ENCODE measurements at places on chromosomes 5 and 9. TPM values are rescaled to one million over a fixed set of nuclear protein-coding genes. Genes with fewer than 3 reads are reported as not detected.

ADAMTS12 gene
- 10.8 TPM for total RNA-seq

- H3K4me1 ChIP-seq = no peaks in the 10 kb centered on the region
- H3K27ac ChIP-seq = no peak overlapping the region
- peaks cover 14% of the 10 kb centered on the region for H3K27me3 ChIP-seq
- no peaks in the 10 kb centered on the region for H3K36me3 ChIP-seq
Measured at GRCh38 chr5:73158313-73158712, 14.7 kb upstream of the TMEM174 start.

DNA sequence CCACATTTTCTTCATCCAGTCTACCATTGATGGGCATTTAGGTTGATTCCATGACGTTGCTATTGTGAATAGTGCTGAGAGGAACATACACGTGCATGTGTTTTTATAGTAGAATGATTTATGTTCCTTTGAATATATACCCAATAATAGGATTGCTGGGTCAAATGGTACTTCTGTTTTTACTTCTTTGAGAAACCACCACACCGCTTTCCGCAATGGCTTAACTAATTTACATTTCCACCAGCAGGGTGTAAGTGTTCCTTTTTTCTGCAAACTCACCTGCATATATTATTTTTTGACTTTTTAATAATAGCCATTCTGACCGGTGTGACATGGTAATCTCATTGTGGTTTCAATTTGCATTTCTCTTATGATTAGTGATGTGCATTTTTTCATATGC, 82.2 kb upstream of the RFX3 start:
- H3K4me1 ChIP-seq = no peaks in the 10 kb centered on the region
- H3K4me3 ChIP-seq = no peak overlapping the region
- no peak overlapping the region for H3K27ac ChIP-seq
- DNase-seq = no peak
- H3K36me3 ChIP-seq = peaks cover 9% of the 10 kb centered on the region

NIPAL4 gene
- not detected for total RNA-seq

DNA sequence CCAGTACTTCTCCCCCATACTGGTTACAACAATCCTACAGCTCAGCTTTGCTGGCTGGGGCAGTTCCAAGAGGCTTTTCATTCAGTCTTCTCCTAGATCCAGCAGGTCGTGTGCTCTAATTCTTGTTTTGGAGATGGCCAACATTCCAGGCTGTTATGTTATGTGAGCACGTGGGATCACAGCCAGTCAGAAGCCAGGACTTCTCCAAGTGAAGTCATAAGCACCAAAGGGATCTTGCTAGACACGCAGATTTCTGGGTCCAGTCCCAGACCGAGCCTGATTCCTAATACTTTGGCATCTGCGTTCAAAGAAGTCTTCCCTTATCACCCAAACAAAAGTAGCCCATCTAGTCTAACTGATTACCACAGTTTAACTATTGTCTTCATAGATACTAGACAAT, 1.4 kb upstream of the LARP1 start:
- H3K27ac ChIP-seq = no peak overlapping the region
- no peak for DNase-seq
- peak overlapping the region; percentile 99 for H3K4me3 ChIP-seq

GRCh38 chr5:127885176-127885575, 182.0 kb downstream of the CCDC192 start:
- H3K27ac ChIP-seq = peak overlapping the region; percentile 24
- H3K4me3 ChIP-seq = no peak overlapping the region
- DNase-seq = no peak
- no peaks in the 10 kb centered on the region for H3K36me3 ChIP-seq

LPCAT1 gene
- 111 TPM for total RNA-seq

DNA sequence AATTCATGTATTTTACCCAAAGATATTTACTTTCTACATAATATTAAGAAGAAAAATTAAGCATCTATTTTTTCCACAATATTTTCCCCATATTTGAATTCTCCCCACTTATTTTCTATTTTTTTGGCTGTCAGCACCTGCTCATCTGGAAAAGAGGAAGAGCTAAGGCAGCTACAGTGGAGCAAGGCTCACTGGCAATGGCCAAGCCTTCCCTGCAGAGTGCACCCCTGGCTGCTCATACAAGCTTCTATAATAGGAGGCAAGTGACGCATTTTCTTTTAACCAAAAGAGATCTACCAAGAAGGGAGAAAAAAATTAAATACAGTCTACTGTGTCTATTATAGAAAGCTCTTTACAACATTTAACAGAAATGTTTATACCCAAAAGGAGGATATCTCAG, 72.5 kb downstream of the AUH start:
- no peak for DNase-seq
- H3K4me3 ChIP-seq = no peak overlapping the region
- no peaks in the 10 kb centered on the region for H3K27me3 ChIP-seq
- H3K4me1 ChIP-seq = no peaks in the 10 kb centered on the region
- no peak overlapping the region for H3K27ac ChIP-seq
- peaks cover 14% of the 10 kb centered on the region for H3K36me3 ChIP-seq

DNA sequence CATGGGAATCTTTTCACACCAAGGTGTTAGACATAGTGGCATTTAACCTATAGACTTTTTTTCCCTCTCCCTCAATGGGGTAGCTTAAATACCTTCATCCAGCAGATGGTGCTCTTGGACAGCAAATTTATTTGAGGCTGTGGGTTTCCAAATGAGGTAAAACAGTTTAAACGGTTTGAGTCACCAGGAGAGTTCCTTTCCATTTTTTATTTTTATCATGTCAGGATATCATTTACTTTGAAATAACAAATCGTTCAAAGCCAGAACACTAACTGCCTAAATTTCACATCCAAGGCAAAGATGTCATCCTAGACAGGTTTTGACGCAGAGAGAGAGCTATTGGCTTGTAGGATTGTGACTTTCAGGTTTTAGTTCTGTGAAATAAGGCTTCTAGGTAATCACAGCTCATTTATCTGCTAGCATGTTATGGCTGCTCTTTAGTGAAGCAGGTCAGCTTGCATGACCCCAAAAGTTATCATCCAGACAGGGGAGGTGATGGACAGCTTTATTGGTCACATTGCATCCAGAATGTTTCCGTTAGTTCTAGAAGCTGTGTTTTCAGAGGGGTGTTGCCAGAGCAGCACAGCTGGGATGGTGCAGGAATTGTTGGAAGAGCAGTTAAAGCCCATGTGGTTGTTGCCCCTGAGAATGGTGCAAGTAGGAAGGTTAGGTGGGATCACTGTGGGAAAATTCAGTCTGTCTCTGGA, 69.8 kb downstream of the KDM4C start:
- peak; percentile 63 for DNase-seq
- H3K27ac ChIP-seq = no peak overlapping the region
- peaks cover 7% of the 10 kb centered on the region for H3K36me3 ChIP-seq

DNA sequence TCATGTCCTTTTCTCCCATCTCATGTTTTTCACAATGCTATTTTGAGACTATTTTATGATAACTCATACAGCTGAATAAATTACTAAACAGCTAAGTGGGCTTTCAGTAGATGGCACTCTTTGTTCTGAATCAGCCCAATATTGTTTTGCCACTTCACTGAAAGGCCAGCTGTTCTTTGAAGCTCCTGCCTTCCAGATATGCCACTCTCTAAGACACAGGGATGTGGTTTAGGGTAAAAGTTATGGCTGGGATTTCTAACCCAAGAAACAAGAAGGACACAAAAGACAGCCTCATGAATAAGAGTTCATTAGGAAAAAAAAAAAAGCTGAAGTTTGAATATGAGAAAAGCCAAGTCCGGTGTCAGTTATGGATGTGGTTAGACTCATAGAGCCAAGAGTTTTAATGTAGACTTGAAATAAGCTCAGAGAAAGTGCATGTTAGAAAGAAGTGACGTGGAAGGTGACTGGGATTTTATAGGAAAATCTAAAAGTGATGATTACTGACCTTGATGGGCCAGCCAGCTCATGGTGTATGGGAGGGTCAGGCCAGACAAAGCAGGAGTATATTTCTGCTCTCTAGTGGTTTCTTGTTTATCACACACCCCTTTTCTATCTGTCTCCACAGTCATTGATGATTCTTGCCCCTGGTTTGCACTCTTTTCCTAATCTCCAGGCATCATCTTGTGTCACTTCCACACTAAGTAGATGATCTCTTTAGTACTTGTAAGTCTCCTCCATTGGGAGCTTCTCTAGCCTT, 488.5 kb downstream of the NR2F1-AS1 start:
- no peak for DNase-seq
- peaks cover 43% of the 10 kb centered on the region for H3K4me1 ChIP-seq
- peak overlapping the region; percentile 38 for H3K27ac ChIP-seq
- H3K36me3 ChIP-seq = peaks cover 7% of the 10 kb centered on the region
- H3K4me3 ChIP-seq = no peak overlapping the region

DNA sequence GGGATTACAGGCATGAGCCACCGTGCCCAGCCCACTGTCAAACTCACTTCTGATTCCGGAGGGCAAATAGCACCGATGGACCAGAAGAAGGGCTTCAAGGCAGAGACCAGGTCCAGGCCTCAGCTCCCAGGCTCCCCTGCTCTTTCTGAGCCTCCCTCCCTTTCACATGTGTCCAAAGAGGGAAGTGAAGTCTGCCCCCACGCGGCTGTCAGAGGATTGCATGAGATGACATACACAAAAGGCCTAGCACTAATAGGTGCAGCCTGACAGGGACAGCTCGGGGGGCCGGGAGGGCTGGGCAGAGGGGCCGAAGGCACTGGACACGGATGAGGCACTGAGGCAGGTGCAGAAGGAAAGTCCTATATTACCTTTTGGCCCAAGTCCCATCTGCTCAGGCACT, 16.1 kb downstream of the FBP1 start:
- H3K4me3 ChIP-seq = no peak overlapping the region
- no peak overlapping the region for H3K27ac ChIP-seq
- DNase-seq = peak; percentile 55
- no peaks in the 10 kb centered on the region for H3K27me3 ChIP-seq
- H3K36me3 ChIP-seq = no peaks in the 10 kb centered on the region

IL7R gene
- total RNA-seq = 0.11 TPM

- H3K27me3 ChIP-seq = peaks cover 12% of the 10 kb centered on the region
- no peak for DNase-seq
- peaks cover 22% of the 10 kb centered on the region for H3K4me1 ChIP-seq
- no peaks in the 10 kb centered on the region for H3K36me3 ChIP-seq
Measured at GRCh38 chr9:122333169-122333808, 37.5 kb upstream of the PTGS1 start.

DNA sequence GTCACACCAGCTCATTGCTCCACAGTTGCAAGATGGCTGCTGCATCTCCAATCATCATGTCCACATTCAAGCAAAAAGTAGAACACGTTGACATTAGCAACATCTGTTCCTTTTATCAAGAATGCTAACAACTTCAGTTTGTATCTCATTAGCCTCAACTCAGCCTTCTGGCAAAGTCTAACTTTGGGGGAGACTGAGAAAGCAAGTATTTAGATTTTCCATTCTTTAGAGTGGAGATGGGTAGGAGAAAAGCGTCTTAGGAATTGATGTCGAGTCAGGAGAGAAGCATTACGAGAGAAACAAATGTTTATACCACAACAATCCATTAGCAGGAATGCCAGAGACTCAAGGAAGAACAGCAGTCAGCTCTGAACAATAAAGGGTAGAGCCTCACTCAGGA, 446.3 kb downstream of the ENC1 start:
- H3K4me3 ChIP-seq = no peak overlapping the region
- no peaks in the 10 kb centered on the region for H3K27me3 ChIP-seq
- no peaks in the 10 kb centered on the region for H3K36me3 ChIP-seq
- DNase-seq = no peak
- H3K4me1 ChIP-seq = peaks cover 5% of the 10 kb centered on the region
- no peak overlapping the region for H3K27ac ChIP-seq

- H3K4me1 ChIP-seq = no peaks in the 10 kb centered on the region
- no peak overlapping the region for H3K4me3 ChIP-seq
- no peak for DNase-seq
- H3K36me3 ChIP-seq = no peaks in the 10 kb centered on the region
- no peak overlapping the region for H3K27ac ChIP-seq
Measured at GRCh38 chr5:172736508-172737135, 34.4 kb downstream of the DUSP1 start.

KCNIP1 gene
- total RNA-seq = 0.96 TPM

BARHL1 gene
- total RNA-seq = not detected

DNA sequence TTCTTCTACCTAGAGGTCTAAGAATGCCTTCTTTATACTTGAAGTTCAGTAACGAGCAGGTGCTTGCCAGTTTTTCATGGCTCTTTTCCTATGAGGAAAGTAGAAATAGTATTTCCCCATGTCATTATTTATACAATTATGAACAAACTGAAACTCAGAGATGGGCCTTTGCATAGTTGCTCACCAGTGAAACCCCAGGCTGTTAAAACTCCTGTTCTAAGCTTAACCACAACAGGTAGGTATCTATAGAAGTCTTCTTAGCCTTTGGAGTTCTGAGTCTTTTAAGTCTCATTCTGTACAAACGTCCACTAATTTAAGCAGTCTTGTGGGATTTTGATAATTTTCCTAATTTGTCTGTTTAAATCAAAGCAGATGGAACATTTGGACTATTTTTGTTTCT, 90.1 kb downstream of the STARD4 start:
- H3K4me1 ChIP-seq = no peaks in the 10 kb centered on the region
- no peak overlapping the region for H3K27ac ChIP-seq
- DNase-seq = no peak
- no peak overlapping the region for H3K4me3 ChIP-seq
- no peaks in the 10 kb centered on the region for H3K27me3 ChIP-seq

GRCh38 chr9:13613296-13613695, 333.8 kb upstream of the MPDZ start:
- no peak overlapping the region for H3K4me3 ChIP-seq
- no peak overlapping the region for H3K27ac ChIP-seq
- peaks cover 7% of the 10 kb centered on the region for H3K4me1 ChIP-seq
- H3K27me3 ChIP-seq = no peaks in the 10 kb centered on the region
- H3K36me3 ChIP-seq = no peaks in the 10 kb centered on the region

DNA sequence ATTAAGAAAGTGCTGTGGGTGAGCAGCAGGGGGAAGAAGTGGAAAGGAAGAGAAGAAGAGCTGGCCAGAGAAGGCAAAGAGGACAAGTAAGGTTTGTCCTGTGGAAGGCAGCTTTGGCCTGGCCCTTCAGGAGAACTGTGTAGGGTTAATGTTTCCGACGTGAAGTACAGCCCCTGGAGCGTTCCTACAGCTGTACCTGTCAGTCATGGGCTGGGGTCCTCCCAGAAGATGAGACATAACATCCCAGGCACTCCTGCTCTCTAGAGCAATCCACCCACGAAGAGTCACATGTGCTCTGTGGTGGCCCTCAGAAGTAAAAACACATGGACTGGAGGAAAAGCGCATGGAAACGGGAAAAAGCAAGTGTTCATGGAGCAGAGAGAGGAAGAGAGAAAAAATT, 237.4 kb downstream of the CAAP1 start:
- H3K4me1 ChIP-seq = peaks cover 32% of the 10 kb centered on the region
- H3K27me3 ChIP-seq = no peaks in the 10 kb centered on the region
- no peak for DNase-seq
- H3K4me3 ChIP-seq = no peak overlapping the region
- peaks cover 4% of the 10 kb centered on the region for H3K36me3 ChIP-seq
- H3K27ac ChIP-seq = no peak overlapping the region

GRCh38 chr9:82490019-82490499, 501.5 kb downstream of the SPATA31D1 start:
- peaks cover 32% of the 10 kb centered on the region for H3K4me1 ChIP-seq
- no peak overlapping the region for H3K27ac ChIP-seq
- H3K36me3 ChIP-seq = no peaks in the 10 kb centered on the region
- H3K27me3 ChIP-seq = no peaks in the 10 kb centered on the region
- DNase-seq = no peak
- H3K4me3 ChIP-seq = no peak overlapping the region

GRCh38 chr9:89778100-89779090, 173.6 kb downstream of the GADD45G start:
- no peak overlapping the region for H3K4me3 ChIP-seq
- no peak for DNase-seq
- peaks cover 16% of the 10 kb centered on the region for H3K27me3 ChIP-seq
- H3K36me3 ChIP-seq = no peaks in the 10 kb centered on the region

RNF14 gene
- total RNA-seq = 36.9 TPM

RFX3 gene
- total RNA-seq = 43.6 TPM

- H3K36me3 ChIP-seq = peaks cover 15% of the 10 kb centered on the region
- no peak overlapping the region for H3K4me3 ChIP-seq
- no peak overlapping the region for H3K27ac ChIP-seq
- DNase-seq = no peak
Measured at GRCh38 chr9:37540634-37541033, 35.5 kb downstream of the FBXO10 start.

CDH10 gene
- total RNA-seq = 4.8 TPM
